Naive thymus-derived CD4-positive, alpha-beta T cell (primary cell): ENCODE measurements at places on chromosomes 5 and 9.

DNA sequence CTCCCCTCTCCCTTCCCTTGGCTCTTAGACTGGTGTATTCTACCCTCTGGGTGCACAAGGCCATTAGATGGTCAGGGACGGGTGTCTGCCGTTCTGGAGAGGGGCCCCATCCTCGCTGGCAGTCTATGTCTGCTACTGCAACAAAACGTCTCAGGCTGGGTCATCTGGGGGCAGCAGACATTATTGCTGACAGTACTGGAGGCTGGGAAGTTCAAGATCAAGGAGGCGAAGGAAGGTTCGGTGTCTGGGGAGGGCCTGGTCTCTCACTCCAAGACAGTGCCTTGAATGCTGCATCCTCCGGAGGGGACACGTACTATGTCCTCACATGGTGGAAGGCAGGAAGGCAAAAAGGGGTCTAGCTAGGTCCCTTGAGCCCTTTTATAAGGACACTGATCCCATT is 93.4 kb upstream of the COL5A1 start:
- no peak for DNase-seq

- DNase-seq, result no peak
These were observed 37.7 kb upstream of the PAPPA start for GRCh38 chr9:116115761-116116353.

GRCh38 chr9:83280268-83280667 is 217.3 kb upstream of the RASEF start:
- DNase-seq, result no peak

DNA sequence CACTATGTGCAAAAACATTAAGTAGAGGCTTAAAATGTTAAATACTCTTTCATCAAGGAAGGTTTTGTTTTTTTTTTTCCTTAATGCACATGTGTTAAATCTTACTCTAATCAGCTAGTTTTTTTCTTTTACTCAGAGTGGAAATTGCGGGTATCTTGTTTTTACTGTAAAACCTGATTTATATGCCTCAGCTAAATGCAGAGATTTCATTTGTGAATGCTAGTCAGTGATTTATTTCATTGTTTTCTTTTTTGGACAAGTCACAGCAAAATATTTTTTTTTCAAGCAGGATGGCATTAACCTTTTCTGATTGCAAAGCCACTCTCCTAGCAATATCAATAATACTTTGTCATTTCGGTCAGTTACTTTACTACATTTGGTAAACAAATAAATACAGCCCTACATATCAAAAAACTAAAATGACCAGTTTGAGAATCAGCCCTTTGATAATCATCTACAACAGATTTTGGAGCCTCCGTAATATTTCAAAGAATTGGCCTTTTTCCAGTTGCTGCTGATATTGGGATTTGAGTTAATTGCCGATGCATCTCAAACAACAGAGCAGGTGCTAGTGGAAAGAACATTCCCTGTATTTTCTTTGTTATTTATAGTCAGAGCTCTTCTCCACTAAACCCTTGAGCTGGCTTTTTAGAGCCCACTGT is 579.2 kb upstream of the ZNF608 start:
- no peak for DNase-seq

DNA sequence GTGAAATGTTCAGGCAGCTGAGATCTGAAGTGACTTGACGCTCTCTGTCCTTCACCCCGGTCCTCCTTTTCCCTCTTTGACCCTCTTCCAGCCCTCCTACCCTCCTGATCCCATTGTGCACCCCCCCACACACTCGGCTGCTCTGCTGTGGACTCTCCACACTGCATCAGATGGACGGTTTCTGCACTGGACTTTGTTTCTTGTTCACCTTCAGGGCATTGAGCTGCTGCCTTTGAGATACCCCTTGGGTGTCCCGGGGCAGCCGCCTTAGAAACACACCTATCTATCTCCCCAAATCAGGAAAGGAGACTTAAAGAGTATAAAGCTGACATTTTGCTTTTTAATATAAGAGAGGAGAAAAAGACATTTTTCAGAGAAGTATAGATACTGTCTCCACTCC is 27.5 kb downstream of the AMBP start:
- no peak for DNase-seq

DNA sequence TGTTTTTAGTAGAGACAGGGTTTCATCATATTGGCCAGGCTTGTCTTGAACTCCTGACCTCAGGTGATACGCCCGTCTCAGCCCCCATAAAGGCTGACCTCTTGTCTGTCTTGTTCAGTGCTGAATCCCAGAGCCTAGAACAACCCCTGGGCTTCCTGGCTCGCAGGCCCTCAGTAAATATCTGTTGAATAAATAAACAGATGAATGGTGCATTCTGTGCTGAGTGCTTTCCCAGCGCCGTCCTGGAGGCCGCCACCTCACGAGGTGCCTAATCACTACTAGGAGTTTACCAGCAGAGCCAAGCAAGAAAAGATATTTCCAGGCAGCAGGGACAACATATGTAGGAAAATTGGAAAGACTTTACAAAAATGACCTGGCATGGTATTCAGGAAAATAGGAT is 88.5 kb downstream of the SNX24 start:
- no peak for DNase-seq

- DNase-seq, result no peak
These were observed 26.7 kb downstream of the SLC6A18 start for GRCh38 chr5:1251678-1252580.

- DNase-seq, result no peak
These were observed 4.5 kb upstream of the CD274 start for GRCh38 chr9:5445886-5446285.

DNA sequence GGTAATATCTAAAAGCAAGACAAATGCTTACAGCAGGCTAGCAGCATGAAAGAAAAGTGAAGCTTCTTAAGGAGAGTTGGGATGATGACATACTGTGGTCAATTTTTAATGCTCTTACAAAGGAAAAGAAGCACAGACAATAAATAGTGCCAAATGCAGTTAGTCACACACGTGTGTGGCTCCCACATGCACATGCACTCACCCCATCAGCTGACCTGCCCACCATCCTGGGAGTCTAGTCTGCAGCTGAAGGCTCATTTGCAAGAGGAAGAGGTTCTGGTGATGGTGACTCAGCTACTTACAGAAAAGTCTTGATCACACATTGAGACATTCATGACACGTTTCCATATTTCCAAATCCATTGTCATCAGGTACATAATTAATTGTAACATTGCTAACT is 129.3 kb downstream of the MRPL36 start:
- no peak for DNase-seq

DNA sequence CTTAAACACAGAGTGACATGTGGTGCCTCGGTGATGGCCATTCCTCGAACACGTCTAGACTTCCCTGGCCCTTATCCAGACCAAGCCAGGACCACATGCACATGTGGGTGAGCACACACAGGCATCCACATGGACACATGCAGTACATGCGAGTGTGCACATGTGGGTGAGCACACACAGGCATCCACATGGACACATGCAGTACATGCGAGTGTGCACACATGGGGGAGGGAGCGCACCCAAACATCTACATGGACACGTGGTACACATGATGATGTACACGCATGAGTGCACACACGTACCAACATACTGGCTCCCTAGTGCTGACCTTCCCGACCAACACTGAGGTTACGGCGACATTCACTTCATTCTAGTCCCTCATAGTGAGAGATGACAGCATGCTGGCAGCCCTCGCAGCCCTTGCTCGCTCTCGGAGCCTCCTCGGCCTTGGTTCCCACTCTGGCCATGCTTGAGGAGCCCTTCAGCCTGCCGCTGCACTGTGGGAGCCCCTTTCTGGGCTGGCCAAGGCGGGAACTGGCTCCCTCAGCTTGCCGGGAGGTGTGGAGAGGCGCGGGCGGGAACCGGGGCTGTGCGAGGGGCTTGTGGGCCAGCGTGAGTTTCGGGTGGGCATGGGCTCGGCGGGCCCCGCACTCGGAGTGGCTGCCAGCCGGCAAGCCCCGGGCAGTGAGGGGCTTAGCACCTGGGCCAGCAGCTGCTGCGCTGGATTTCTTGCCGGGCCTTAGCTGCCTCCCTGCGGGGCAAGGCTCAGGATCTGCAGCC is 186.8 kb downstream of the HSPA4 start:
- no peak for DNase-seq

- DNase-seq, result no peak
These were observed 97.8 kb downstream of the FBXL7 start for GRCh38 chr5:15597804-15598203.

- DNase-seq, result no peak
These were observed 195.6 kb downstream of the KIAA0825 start for GRCh38 chr5:94422812-94423211.

- no peak for DNase-seq
These were observed 31.0 kb upstream of the ZFR start for GRCh38 chr5:32475334-32476097.

- no peak for DNase-seq
These were observed 140.6 kb upstream of the PRLR start for GRCh38 chr5:35370871-35371270.

GRCh38 chr5:74546796-74547195 is 93.7 kb downstream of the ENC1 start:
- DNase-seq, result no peak

- DNase-seq, result no peak
These were observed 90.7 kb downstream of the MEF2C start for GRCh38 chr5:88792144-88792840.

- no peak for DNase-seq
These were observed 18.0 kb downstream of the ALDH7A1 start for GRCh38 chr5:126576974-126577373.

GRCh38 chr5:16809010-16809394 is 127.1 kb downstream of the MYO10 start:
- no peak for DNase-seq

- no peak for DNase-seq
These were observed 133.9 kb upstream of the MTAP start for GRCh38 chr9:21668516-21668915.

DNA sequence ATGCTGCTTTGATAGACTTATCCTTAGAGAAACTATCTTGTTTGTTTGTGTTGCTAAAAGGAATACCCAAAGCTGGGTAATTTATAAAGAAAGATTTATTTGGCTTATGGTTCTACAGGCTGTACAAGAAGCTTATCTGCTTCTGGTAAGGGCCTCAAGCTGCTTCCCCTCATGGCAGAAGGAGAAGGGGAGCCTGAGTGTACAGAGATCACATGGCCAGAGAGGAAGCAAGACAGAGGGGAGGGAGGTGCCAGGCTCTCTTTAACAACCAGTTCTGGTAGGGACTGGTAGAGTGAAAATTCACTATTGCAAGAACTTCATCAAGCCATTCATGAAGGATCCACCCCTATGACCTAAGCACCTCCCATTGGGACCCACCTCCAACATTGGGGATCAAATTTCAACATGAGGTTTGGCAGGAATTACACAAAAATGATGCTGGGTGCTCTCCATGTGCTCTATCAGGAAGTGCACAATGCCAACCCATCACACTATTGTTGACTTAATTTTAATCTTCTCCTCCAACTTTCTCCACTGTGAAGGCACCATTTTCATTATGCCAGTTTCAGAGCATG is 115.1 kb upstream of the SHB start:
- no peak for DNase-seq

DNA sequence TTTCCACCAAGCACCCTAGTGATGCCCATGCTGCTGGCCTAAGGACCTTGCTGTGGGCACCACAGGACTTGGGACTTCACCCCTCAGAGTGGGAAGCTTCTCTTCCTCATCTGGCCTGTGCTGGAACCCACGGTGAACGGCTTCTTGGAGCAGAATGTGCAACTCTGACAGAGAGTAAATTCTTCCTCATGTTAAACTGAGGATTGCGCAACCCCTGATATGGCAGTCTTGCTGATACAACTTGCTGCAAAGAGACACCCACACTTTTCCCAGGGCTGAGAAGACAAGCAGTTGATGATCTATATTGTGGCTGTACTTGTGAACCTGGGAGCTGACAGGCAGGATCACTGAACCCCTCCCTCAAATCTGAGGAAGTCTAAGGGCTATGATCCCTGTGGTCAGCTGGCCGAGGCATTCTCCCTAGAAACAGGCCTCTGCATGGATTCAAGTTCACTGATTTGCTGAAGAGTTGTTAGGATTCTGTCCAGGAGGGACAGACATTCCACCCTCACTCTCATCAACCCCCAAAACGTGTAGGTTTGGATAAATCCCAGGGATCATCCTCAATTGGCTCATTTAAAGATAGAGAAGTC is 307.2 kb downstream of the MTRR start:
- DNase-seq, result no peak
